ENCODE measurements at places on chromosomes 16 and 17. TPM values are rescaled to one million over a fixed set of nuclear protein-coding genes. Genes with fewer than 3 reads are reported as not detected.

- DNase-seq = no peak
These were observed 38.5 kb downstream of the CHD9 start for GRCh38 chr16:53093162-53093744.

- DNase-seq = no peak
These were observed 81.1 kb upstream of the ALOX12 start for GRCh38 chr17:6914711-6915110.

Gene CDT1
- total RNA-seq = 1.5 TPM

Gene KRT33A
- not detected for total RNA-seq
